ENCODE measurements at places on chromosomes 1 and 21.

DNA sequence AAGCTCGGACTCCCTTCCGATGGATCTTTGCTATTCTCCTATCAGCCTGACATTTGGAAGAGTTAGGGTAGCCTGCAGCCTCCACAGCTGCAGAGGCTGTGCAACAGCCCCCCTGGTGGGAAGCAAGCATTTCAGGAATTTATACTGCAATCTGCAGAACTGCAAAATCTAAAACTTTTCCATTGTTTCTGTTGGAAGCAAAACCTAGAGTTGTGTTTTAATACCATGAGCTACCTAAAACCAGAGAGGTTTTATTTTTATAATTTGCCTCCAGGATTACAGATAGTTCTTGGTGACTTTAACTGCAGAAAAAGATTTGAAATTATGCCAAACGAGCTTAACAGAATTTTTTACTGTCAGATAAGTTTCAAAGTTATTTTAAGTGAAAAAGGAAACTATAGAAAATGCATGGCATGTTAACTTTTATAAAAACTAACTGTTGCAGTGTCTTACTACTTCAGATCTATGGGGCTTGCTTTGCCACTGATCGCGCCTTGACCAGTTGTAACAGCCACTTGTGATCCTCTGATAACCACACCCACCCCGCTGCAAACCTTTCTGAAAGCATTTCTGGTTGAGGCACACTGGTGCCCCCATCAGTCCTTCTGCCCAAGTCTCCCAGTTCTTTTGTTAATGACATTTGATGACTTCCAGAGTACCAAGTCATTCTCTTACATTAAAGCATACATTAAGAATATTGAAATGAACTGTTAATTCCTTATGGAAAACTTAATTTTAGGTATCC is 64.8 kb downstream of the PRDM2 start:
- DNase-seq: no peak

DNA sequence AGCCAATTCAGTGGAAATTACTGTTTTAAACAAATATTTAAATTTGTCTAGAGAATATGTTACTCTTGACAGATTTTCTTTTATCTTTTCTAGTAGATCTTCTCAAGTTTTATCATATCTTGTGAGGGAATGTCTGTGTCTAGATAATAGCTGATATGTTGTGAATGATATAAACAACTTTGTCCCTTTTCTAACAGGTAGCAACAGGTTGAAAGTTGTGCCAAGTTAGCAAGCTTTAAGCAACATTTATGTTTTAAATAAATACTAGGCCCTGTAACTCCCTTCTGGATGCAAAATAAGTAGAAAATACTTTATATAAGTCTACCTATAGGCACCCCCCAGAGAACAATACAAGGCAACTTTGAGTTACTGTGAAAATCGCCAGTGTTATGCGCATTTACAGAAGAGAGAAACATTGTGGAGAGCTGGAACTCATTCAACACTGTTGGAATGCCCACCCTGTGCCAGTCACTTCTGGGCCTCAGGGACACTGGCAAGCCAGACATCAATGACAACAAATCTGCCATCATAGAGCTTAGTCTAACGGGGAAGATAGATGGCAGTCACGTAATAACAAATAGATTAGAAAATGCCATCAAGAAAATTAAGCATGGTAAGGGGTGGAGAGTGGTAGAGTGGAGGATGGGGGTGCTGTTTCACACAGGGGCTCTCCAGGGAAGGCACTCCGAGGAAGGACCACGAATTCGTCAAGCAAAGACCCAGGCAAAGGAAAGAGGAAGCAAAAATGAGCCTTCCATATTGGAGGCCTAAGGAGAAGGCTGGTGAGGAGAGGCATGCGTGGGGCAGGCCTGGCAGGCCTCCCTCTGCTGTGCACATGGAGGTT is 4.4 kb downstream of the MAP3K21 start:
- DNase-seq: no peak

- no peak for DNase-seq
These were observed 1378.4 kb upstream of the ADGRL4 start for GRCh38 chr1:80384959-80385358.

DNA sequence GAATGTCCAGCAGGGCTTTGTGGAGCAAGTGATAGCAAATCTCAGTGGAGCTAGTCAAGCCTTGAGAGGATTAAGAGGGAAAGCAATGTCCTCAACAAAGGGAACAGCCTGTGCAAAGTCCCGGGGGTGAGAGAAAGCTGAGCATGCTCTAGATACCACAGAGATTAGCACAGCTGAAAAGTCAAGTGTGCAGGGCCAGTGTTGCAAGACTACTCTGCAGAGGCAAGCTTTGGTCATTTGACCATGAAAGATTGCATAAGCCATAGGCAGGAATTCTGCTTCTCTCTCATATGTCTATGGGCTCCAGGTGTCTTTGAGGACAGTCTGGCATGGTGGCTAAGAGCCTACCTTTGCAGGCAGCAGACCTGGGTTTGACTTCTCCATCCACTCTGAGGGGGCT is 181.0 kb upstream of the JUN start:
- DNase-seq: no peak

DNA sequence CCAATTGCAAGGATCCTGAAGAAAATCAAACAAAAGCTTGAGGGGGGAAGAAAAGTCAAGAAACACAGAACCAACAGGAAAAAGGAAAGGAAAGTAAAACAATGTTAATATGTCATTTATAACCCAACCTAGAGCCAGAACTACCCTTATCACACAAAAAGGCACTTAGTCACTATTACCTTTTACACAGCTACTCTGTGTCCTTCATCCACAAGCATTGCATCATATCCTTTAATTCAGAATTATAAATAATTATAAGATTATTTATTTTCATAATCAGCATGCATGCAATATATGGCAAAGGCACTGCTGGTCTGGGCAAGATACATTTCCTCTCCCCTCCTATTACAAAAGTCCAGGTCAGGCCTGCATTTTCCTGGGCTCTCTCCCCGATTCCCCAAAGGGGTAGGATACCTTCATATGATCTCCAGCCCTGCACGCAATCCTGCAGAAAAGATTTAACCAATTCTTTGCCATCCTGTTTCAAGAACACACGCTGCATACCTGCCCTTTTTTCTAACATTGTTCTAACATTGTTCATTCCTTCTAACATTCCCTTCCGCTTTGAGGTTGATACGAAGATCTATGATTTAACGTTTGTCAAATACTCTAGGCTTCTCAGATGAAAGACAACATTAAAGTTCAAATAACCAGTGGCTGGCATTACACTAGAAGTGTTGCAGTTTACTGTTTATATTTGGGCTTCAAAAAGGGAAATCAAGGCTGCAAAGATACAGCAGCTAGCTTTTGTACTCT is 4.3 kb downstream of the PTPN14 start:
- no peak for DNase-seq

GRCh38 chr1:230643908-230644307 is 1.6 kb downstream of the COG2 start:
- DNase-seq: no peak

- no peak for DNase-seq
These were observed 14.8 kb downstream of the MGST3 start for GRCh38 chr1:165645654-165646366.

- DNase-seq: peak; percentile 63
These were observed 3.1 kb downstream of the C1orf216 start for GRCh38 chr1:35715568-35716002.

DNA sequence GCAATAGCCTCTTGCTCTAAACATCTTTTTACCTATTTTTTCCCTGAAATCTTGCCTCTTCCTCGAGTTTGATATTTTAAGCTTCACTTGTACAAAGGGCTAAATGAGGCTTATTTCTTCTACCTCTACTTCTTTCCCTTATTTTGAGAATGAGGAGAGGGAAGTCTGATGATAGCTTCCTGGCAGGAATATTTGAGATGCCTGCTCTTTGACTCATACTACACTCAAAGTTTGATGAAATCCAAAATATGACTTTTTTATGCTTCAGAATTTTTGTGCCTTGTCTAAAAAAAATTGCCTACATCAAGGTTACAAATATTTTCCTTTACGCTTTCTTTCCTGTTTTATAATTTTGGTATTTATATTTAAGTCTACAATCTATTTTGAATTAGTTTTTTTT is 624.4 kb upstream of the PLXNA2 start:
- no peak for DNase-seq

DNA sequence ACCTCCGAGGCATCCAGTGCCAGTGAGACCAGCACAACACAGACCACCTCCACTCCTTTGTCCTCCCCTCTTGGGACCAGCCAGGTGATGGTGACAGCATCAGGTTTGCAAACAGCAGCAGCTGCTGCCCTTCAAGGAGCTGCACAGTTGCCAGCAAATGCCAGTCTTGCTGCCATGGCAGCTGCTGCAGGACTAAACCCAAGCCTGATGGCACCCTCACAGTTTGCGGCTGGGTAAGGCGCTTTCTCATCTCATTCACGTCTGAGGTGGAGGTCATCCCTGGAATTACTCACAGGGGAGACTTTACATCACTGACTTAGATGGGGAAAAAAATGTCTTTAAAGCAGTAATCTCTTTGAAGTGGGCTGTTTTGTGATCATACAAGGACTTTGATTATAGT is 106.3 kb downstream of the CD247 start:
- DNase-seq: no peak

GRCh38 chr1:47555841-47556560 is 118.2 kb downstream of the FOXD2 start:
- DNase-seq: no peak

DNA sequence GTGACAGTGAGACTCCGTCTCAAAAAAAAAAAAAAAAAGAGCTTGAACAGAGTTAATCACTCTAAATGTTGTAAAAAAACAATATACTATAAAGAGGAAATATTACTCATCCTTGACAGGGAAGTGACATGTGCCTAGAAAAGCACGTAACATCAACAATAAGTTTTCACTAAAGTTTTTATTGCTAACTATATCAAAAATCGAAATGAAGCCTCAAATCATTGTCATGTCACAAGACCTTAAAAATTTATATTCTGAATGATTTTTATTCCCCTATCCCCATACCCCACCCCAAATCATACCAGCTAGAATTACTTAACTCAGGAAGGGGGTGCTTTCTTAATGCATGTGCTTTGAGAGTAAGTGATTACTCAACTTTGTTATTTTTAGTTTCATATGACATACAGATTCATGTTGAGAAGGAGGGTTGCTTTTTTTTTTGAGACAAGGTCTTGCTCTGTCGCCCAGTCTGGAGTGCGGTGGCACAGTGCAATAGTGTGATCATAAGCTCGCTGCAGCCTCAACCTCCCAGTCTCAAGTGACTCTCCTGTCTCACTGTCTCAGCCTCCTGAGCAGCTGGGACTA is 53.6 kb upstream of the MUTYH start:
- no peak for DNase-seq

- no peak for DNase-seq
These were observed 6.7 kb downstream of the PTTG1IP start for GRCh38 chr21:44866780-44867179.

- no peak for DNase-seq
These were observed 49.5 kb downstream of the LUZP1 start for GRCh38 chr1:23118957-23119792.

- DNase-seq: no peak
These were observed at the start of gene SLC6A17 for GRCh38 chr1:110150330-110151174. Gene SLC6A17, plus strand, starts transcription at chr1:110150494. Its CDS starts 16,436 bp downstream, at chr1:110166930.

DNA sequence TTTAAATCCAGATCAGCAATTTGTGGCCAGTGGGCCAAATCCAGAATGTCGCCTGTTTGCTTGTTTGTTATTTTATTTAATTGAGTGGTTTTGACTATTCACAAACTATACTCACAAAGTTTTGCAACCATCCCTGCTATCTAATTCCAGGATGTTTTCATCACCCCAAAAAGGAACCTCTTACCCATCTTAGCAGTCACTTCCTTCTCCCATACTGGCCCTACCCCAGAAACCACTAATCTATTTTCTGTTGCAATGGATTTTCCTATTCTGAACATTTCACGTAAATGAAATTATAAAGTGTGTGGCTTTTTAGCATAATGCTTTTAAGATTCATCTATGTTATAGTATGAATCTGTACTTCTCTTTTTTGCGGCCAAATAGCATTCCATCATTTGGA is 41.3 kb downstream of the WDTC1 start:
- no peak for DNase-seq

DNA sequence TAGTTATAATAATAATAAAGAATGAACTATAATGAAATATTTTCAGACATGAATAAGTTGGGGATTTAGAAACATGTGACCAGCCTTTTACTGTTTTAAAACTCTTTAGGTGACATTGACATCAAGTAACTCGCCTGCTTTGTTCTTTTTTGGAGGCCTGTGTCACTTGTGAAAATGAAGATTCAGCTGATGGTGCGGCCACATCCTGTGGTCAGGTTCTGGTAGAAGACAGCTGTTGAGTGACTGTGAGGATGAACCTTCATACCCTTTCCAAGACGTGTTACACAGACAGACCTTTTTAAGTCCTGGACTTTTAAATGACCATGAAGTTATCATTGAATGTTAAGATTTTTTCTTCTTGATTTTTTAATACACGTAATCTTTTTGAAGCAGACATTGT is 10.3 kb downstream of the UTS2 start:
- no peak for DNase-seq

DNA sequence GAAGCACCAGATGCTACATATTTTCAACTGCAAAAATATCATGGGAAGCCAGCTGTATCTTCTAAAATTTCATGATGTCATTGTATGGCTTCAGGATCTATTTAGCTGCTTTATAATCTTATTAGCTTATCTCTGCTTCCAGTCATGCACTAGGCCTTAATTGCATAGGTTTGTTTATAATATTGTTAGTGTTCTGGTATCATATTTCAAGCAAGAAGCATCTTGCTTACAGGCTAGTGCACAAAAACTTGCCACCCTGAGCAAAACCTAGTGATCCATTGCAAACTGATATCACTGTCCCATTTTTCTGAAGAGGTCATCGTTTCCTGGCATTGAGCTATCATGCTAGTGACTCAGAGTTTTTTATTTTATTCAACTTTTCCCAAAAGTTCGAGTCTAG is 15.7 kb upstream of the NRIP1 start:
- no peak for DNase-seq

- DNase-seq: no peak
These were observed 73.6 kb upstream of the CDC42BPA start for GRCh38 chr1:227391879-227392278.

DNA sequence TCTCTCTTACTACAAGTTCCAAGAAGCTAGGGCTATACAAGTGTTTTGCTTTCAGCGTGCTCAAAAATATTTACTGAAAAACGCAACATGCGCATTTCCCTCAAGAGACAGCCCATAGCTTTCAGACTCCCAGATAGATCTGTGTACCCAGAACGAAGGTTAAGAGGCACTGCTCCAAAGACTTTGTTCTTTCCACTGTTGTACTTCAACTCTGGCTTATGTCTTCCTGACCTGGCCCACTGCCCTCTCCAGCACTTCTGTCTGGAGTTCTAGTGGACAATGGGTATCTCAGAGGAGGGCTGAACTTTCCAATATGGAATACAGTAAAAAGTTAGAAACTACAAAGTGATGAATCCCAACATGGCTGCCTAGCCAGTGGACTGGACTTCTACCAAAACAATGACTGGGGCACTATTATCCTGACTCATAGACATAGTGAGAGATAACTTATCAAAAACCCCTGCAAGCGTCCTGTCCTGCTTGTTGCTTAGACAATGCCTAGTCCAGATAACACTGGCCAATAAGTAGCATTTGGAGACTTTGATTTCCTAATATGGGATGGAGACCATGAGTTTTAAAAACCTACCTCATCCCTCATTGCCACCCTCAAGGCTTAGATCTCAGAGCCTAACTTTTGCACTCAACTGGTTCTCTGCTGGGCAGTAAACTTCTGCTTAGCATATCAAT is 8.8 kb upstream of the ADAR start:
- no peak for DNase-seq

GRCh38 chr1:224879162-224879803 is 50.2 kb upstream of the DNAH14 start:
- DNase-seq: no peak

- no peak for DNase-seq
These were observed 14.4 kb downstream of the LMNA start for GRCh38 chr1:156128654-156129597.

GRCh38 chr1:211384524-211384923 is 57.9 kb downstream of the TRAF5 start:
- no peak for DNase-seq

GRCh38 chr1:205687242-205687641 is 6.9 kb upstream of the SLC45A3 start:
- no peak for DNase-seq

All from stimulated activated CD4-positive, alpha-beta T cell treated with anti-CD3 and anti-CD28 coated beads, TNF-alpha, amount 100 ng/mL, for 1 hour (primary cell).